ENCODE measurements at places on chromosomes 2 and 18.
A peak's percentile ranks its signal among the peaks of the same experiment; 100 is the strongest.

DNA sequence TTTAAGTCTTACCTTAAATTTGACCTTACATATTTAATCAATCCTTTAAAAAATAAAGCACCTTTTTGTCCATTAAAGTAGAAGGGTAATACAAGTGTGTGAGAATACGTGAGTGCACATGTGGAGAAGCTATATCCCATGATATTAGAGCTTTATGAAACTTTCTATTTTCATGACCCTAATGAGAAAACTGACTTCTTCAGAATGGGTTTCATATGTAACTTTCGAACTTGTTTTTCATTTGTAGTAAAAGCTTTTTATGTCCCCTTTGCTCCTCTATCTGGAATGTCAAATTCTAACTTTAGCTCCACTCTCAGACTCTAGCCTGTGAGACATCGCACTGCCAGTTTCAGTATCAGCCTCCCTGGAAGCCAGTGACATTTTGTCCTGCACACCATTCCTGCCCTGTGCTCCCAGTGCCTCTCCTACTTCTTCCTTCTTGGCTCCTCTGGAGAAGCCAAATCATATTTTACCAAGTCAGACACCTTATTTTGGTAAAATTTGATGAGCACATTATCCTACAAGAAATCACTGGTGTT is 42.0 kb downstream of the MAPRE2 start:
- no peak for DNase-seq

DNA sequence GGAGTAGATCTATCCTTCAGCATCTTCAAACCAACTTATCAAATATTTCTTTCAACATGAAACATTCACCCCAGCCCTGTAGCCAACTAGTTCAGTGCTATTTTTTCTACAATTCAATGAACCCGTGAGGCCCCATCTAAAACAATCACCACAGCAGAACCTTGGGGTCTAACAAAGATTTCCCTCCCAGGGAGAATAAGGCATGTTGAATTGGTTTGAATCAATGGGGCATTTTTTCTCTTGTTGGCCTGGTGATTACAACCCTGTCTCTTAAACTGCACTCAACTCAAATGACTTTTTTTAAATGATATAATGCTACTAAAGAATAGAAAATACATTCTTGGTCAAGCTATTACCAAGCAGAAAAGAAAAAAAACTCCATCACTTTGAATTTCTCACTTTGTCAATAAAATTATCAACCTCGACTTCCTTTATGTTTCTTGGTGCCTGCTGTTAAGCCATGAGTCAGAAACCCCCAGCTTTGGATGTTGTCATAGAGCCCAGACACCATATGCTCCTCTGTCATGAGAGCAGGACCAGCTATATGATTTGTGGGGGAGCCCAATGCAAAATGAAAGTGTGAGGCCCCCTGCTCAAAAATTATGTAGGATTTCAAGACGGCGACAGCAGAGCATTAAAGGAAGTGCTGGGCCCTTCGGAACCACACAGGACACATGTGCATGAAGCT is 282.4 kb downstream of the MEIS1 start:
- DNase-seq, result no peak

DNA sequence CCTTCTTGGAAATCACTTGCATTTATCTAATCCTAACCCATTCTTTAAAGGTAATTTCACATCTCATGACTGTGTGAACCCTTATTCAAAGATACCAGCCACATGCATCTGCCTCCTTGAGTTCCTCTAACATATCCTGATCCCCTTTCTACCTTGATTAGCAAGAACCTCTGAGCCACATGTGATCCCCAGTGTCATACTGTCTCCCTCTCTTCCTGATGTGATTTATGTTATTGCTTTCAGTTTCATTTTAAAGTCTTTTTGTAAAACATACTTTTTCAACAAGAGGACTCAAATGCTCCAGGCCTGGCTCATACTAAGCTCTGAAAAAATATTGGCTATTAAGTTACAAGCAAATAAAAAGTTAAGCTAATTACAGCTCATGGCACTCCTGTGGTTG is 470.1 kb downstream of the DLGAP1 start:
- no peak for DNase-seq

DNA sequence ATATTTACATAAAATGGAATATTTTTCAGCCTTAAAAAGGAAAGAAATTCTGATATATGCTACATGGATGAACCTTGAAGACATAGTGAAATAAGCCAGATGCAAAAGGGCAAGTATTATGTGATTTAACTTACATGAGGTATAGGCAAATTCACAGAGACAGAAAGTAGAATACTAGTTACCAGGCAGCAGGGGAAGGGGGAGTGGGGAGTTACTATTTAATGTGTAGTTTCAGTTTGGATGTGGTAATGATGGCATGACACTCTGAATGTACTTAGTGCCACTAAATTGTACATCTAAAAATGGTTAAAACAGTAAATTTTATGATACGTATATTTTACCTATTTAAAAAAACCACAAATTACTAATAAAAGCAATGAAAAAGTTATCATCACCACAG is 12.1 kb downstream of the METTL4 start:
- no peak for DNase-seq

GRCh38 chr2:151730262-151730975 is 3.9 kb downstream of the NEB start:
- peak; percentile 69 for DNase-seq

- peak; percentile 2 for DNase-seq
Observed at GRCh38 chr2:202933139-202933510, 21.1 kb downstream of the CARF start.

GRCh38 chr2:86413296-86414094 is 27.7 kb upstream of the KDM3A start:
- no peak for DNase-seq

DNA sequence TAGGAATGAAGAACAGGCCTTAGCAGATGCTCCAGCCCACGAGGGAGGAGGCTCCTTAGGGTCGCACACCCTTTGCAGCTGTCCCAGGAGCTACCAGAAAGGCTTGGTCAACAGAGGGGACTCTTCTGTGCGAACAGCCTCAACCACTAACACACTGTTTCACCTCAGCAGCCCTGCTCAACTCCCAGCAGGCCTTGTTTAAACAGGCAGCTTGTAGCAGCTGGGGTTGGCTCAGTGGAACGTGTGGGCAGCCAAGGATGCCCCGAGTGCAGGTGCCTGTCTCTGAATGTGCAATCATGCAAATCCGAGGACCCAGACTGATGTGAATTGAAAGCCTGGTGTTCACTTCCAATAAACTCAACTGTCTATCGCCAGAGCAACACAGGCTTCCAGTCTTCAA is 88.7 kb upstream of the CXCR4 start:
- DNase-seq, result no peak
